ENCODE measurements at places on chromosomes 11 and 22.

- no peak for DNase-seq
These were observed 170.8 kb downstream of the DDX10 start for GRCh38 chr11:108835624-108836023.

- no peak for DNase-seq
These were observed 1125.2 kb upstream of the CNTN5 start for GRCh38 chr11:97895572-97895971.

DNA sequence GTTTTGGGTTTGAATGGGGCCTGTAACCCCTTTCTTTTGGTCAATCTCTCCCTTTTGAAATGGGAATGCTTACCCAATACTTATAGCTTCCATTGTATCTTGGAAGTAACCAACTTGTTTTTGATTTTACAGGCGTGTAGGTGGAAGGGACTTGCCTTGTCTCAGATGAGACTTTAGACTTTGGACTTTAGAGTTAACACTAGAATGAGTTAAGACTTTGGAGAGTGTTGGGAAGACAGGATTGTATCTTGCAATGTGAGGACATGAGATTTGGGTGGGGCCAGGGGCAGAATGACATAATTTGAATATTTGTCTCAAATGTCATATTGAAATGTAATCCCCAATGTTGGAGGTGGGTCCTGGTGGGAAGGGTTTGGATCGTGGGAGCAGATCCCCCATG, 1466.9 kb downstream of the LRRC4C start:
- DNase-seq: no peak

DNA sequence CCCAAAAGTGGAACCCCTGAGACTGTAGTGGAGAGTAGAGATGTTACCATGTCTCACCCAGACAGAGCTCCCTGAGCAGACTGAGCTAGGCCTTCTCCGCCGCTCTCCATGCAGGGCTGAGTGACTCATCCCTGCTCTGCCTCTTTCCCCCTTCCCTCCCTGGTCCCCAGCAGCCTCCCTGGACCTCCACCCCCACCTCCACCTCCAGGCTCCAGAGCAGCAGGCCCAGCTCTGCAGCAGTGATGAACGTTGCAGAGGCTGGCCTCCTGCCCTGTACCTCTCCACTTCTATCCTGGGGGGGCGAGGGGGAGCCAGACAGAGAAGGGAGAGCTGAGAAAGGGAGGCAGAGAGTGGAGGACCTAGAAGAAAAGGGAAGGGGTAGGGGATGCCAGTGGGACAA, 19.3 kb upstream of the ARAP1 start:
- DNase-seq: no peak

GRCh38 chr11:103055221-103055890, 36.6 kb downstream of the DCUN1D5 start:
- DNase-seq: no peak

GRCh38 chr22:49473286-49473685, 354.4 kb downstream of the BRD1 start:
- no peak for DNase-seq

DNA sequence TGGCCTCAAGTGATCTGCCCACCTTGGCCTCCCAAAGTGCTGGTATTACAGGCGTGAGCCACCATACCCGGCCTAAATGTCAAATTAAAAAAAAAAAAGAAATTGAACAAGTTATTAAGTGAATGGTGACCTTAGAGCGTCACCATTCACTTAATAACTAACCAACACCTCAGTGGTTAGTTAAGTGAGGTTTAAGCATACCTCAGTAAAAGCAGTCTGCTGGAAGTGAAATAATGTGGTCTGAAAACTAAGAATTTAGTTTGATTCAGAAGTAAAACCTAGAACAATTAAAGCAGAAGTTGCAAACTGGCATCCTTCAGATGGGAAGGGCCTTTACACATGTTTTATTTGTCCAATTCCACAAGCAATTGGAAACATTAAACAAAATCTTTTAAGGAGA, 71.5 kb downstream of the FCHSD2 start:
- no peak for DNase-seq

GRCh38 chr11:71418643-71419042, 29.6 kb downstream of the DHCR7 start:
- DNase-seq: no peak

DNA sequence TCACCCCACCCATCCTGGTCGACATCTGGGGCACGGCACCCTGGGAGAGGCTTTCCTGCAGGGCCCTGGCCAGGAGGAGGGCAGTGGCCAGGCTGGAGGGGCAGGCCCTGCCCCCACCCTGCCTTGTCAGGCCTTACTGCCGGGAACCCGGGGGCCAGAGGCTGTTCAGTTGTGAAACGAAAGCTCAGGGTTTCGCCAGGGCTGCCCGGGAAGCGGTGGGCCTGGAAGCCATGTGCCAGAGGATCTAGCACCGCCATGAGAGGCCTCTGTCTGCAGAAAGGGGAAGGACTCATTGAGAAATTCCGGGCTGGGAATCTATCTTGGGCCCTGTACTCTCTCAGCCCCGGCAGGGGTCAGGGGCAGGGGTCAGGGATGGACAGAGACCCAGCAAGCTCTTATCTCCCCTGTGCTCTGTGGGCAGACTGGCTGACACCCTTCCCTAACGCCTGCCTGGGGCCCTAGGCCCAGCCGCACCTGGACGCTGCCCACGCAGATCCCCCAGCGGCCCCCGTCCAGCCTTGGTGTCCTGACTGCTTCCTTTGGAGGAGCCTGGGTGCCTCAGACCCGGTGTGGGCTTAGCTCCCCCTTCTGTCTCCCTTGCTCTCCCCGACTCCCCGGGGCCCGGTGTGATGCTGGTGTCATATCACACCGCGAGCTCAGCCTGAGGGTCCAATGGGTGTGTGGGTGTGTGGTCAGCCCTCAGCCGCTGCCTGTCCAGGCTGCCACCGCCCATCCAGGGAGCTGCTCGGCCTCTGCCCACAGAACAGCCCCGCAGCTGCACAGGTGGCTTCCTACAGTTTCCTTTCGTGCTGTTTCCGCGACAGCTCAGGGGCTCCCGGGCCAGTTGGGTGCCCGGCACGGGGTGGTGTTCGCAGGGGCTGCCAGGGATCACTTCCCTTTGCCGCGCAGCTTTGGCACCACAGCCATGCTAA, 6.5 kb downstream of the PIM3 start:
- peak; percentile 60 for DNase-seq

GRCh38 chr11:102110761-102111010, 439 bp downstream of the YAP1 start:
- DNase-seq: no peak

- peak; percentile 88 for DNase-seq
These were observed 731 bp downstream of the GSTP1 start for GRCh38 chr11:67584205-67584880.

DNA sequence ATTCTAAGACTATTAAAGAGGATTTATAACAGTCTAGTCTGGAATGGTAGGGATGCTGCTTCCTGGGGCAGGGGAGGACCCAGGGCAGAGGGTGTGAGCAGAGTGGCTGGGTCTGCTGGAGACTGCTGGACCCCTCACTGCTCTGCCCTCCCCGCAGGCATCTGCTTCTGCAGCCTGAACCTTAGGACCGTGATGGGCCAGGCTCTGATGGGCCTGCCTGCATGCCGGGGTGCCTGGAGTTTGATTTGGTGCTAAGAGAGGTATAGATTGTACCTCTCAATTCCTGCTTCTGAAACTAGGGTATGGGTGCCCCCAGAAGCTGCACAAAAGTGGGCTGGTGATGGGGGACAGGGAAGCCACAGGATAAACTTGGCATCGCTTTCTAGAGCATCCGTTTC, 54.9 kb downstream of the CD82 start:
- peak; percentile 29 for DNase-seq

DNA sequence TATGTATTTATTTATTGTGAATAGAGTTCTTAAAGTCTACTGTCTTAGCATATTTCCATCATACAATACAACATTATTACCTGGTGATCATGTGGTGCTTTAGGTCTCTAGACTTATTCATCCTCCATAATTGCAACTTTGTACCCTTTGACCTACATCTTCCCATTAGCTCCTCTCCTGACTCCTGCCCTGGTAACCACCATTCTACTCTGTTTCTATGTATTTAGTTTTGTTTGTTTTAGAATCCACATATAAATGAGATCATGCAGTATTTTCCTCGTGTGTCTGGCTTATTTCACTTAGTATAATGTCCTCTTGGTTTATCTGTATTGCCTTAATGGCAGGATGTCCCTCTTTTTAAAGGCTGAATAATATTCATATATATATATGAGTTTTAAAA, 22.7 kb downstream of the NCAM1 start:
- no peak for DNase-seq

GRCh38 chr22:44755956-44756361, 3.6 kb downstream of the ARHGAP8 start:
- no peak for DNase-seq

GRCh38 chr11:69079661-69080256, 31.0 kb downstream of the TPCN2 start:
- no peak for DNase-seq

GRCh38 chr11:72421351-72421750, 13.0 kb downstream of the CLPB start:
- DNase-seq: no peak

DNA sequence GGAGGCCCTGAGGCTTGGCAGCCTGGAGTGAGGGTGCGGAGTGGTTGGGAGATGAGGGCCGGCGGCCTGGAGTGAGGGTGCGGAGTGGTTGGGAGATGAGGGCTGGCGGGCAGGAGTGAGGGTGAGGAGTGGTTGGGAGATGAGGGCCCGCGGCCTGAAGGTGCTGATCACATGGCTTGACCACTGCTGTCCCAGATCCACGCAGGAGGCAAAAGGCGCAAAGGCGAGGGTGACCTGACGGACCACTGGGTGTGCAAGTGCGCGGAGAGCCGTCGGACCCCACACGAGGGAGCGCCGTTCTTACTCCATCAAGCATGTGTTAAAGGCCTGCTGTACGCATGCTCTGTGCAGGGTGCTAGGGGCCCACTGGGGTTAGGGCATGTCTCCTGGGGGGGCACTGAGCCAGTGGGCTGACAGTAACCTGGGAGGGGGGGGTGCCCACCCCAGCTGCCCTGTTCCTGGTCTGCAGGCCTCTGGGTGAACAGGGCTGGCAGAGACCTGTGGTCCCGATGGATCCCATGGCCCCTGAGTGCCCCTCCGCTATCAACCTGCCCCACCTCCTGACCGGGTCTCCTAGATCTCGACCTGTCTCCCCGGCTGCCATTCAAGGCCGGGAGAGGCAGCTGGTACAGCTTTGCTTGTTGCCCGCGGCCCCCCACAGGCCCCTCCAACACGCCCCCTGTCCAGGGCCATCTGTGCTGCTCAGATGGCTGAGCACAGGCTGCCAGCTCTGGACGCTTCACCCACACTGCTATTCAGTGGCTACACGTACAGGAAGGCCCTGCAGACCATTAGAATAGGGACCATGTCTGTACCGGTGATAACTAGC, 21.1 kb downstream of the MRGPRD start:
- no peak for DNase-seq

GRCh38 chr22:25899566-25899965, 157.6 kb downstream of the MYO18B start:
- no peak for DNase-seq

- no peak for DNase-seq
These were observed 23.3 kb downstream of the OSBP2 start for GRCh38 chr22:30717952-30718351.

GRCh38 chr11:114195981-114196731, 100.0 kb upstream of the NNMT start:
- no peak for DNase-seq

- DNase-seq: no peak
These were observed 9.5 kb upstream of the AMOTL1 start for GRCh38 chr11:94758666-94759065.

DNA sequence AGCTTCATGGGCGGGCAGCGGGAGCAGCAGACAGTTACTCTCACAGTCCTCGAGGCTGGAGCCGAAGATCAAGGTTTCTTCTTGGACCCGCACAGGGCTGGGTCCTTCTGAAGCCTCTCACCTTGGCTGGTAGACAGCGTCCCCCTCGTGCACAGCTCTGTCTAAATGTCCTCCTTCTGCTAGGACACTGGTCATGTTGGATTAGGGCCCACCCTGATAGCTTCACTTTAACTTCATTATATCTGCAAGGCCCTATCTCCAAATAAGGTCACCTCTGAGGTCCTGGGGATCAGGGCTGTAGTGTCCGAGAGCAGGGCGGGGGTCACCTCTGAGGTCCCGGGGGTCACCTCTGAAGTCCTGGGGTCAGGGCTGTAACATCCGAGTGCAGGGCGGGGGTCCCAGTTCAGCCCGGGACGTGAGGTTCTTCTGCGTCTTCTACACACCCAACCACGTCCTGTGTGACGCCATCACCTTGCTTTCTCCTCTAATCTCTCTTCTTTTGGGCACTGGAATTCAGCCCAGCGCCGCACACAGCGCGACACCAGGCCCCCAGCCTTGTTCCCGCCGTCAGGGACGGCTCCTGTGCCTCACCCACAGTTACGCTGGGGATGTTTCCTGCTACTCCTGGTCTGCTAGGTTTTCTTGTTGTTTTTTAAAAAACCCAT, 34.1 kb upstream of the TOLLIP start:
- no peak for DNase-seq

DNA sequence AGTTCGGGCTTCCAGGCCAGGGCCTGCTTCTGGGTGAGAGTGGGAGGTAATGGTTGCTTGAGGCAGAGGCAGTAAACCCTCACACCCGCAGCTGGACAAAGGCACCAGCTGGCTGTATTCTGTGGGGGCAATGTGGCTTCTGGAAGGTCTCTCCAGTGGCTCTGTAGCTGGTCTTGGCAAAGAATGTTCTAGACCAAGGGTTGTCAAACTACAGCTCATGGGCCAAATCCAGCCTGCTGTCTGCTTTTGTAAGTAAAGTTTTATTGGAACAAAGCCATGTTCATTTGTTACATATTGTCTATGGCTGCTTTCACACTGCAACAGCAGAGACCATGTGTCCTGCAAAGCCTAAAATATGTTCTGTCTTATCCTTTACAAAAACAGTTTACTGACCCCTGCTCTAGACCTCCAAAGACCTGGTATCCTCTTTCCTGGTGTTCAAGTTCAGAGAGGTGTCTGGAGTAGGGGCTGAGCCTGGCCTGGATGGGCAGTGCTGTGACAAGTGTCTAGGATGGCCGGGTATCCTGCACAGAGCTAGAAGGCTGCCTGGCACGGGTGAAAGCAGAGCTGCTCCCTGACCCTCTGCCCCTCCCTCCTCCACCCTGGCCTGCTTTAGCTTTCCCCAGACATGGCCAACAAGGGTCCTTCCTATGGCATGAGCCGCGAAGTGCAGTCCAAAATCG, 3.4 kb downstream of the TAGLN start:
- DNase-seq: no peak

DNA sequence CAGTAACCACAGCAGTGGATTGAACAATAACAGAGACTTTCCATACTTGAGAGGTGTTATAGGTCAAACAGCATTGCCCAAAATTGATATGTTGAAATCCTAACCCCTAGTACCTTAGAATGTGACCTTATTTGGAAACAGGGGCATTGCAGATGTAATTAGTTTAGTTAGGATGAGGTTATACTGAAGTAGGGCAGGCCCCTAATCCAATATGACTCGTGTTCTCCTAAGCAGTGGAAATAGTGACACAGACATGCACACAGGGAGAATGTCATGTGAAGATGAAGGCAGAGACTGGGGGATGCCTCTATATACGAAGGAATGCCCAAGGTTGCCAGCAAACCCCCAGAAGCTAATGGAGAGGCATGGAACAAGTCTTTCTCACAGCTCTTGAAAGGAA, 270.5 kb downstream of the TENM4 start:
- DNase-seq: no peak

DNA sequence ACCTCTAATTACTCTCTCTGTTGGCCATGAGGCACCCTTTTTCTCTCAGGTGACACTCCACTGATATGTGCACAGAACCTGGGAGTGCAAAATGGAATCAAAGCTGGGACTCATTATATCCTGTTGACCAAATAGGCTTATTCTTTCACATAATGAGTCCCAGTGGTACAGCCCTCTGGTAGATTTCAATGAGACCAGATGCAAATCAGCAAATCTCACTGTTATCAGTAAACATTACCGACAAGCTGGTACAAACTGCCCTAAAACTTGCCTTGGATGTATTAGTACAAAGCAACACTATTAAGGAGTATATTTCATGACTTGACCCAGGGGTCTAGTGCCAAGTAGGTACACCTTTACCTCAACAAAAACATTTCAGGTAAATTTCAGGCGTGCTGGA, 128.3 kb downstream of the DDX10 start:
- no peak for DNase-seq
